Astrocyte (in vitro differentiated cells and primary cell): ENCODE measurements at places on chromosomes 5 and 9.

DNA sequence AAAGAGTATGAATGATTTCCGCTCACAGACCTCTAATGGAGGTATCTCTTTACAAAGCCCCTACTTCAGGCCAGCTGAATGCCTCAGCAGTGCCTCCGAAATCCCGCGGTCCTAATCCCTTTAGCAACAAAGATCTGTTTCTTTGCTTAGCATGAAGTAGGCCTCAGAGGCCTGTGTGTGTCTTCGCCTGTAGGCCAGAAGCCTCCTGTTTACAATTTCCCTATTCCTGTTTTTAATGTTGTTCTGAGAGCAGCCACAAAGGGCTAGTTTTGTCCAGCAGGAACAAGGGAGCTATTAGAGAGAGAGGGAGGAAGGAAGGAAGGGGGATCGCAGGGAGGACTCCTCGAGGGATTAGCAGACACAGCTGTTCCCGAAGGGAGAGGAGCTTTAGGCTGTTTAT lies 166.4 kb upstream of the SPRY4 start:
- DNase-seq = no peak

DNA sequence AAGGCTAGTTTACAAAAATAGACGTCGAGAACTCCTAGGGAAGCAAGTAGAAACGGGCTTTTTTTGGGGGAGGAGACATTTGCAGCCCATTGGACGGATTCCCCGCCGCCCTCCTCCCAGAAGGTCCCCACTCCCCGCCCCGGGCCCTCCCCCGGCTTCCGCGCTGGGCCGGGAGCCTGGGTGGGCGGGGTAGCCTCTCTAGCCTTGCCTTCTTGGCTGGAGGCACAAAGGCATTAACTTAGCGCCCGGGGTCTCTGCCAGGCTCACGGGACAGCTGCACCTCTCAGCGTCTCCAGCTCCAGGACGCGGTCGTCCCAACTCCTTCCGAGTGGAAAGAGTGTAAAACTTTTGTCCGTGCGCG lies at the start of gene DMRTA1:
DMRTA1 (plus strand) TSS at position 236 of the 361 bp plus-strand sequence. CDS start 242 bp downstream, outside the sequence.
- DNase-seq = peak; percentile 58

- no peak for DNase-seq
These were observed 35.3 kb upstream of the CLPTM1L start for GRCh38 chr5:1380011-1380817.

DNA sequence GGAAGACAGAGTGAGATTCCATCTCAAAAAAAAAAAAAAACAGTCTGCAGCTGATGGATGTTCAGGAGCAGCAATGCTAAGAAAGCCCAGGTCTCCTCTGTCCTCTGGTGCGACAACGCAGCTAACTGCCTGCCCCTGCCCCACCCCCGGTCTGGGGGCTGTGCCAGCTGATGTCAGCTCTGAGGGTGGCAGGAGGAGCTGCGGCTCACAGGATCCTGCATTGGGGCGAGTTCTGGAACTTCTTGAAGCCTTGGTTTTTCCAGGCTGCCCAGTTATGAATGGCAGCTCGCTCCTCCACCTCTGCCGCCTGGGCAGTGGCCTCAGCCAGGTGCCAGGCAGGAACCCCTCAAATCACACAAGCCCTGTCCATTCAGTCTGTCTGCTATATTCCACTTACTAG lies 113.5 kb downstream of the ROR2 start:
- DNase-seq = no peak

DNA sequence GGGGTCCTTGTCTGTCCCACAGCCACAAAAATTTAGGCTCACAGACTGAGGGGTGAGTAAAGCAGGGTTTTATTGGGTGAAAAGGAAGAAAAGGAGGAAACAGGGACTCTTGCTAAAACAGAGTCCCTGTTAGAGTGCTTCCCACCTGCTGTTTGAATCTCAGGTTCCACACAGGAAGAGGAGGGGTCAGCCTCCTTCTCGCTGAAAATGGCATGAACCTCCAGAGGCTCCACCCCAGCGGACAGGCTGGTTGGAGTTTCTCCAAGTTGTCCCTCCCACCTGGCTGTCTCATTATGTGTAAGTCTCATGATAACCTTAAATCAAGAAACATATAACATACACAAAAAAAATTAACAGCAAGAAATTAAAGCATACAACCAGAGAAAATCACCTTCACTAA lies 28.3 kb upstream of the UHRF2 start:
- DNase-seq = no peak

DNA sequence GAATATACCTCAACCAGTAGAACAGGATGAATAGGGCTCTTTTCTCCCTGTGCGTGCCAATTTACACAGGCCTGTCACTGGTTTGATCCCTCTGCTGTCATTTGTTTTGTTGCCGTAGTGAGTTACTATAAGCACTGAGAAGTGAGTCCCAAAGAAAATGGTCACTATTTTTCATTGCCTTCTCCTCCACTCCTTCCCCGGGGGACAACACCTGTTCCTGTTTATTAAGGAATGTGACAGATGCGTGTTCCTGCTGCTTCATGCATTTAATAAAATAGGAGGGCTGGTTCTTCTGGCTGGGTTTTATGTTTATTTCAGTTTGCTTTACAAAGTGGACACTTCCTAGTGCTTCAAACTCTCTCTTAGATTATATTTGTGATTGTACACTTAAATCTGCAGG lies 6.4 kb downstream of the THBS4 start:
- DNase-seq = no peak
